ENCODE measurements at places on chromosomes 7 and 10.

- no peak for DNase-seq
These were observed 32.8 kb downstream of the HIPK2 start for GRCh38 chr7:139744768-139745677.

DNA sequence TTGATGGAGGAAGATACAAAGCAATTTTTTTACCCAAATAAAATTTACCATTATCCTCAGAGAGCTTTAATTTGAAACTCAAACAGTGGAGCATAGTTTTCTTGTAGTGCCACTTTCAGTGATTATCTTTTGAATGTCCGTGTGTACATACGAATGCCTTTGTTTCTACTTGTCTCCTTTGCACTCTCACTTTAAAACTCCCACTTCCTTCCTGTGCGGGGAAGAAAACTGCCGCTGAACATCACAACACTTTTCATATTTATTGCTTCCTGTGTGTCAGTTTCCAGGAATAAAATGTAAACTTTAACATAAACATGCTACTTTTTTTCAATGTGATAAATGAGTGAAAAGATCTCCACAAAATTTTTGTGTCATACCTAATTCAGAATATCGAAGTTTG lies 102.4 kb downstream of the SEMA3A start:
- DNase-seq: no peak

DNA sequence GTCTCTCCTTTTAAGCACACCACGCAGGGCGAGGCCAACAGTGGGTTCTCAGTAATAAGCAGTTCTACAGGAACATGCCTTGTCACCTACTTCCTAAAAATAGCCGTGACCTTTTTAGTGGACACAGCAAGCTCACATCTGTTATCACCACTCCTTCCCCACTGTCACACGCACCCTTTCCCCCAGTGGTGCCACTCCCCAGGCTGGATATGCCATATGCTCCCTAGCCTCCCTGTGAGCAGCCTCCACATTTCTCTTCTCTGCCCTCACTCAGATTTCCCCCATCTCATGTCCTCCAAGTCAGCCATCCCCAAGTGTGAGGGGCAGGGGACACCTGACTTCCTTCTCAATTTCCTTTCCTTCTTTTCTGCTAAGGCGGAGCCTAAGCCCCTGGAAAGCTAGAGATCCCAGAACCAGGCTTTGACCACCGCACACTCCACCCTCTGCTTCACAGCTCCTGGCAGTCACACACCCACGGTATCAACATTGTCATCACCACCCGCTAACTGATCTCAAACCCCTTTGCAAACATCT lies 3.7 kb downstream of the ANXA11 start:
- no peak for DNase-seq

GRCh38 chr10:21976739-21977138 lies 26.8 kb downstream of the DNAJC1 start:
- DNase-seq: no peak

GRCh38 chr10:123906296-123906695 lies 14.7 kb upstream of the CPXM2 start:
- no peak for DNase-seq

GRCh38 chr10:819326-819725 lies 112.2 kb downstream of the LARP4B start:
- no peak for DNase-seq

DNA sequence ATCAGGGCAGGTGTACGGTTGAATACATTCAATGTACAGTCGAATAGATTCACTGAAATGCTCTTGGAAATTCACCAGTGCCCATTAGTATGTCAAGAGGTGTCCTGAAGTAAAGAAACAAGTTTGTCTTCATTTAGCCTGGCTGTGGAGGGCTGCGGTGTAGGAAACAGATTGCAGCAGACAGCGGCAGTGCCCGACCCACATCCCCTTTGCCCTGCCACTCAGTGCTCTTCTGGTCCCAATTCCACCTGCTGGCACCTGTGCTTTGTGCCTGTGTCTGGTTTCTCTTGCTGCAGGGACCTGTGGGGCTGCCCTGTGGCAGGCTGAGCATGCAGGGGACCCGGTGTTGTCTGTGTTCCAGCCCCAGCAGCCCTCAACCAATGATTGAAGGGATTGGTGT lies 183.7 kb downstream of the RPS24 start:
- no peak for DNase-seq

DNA sequence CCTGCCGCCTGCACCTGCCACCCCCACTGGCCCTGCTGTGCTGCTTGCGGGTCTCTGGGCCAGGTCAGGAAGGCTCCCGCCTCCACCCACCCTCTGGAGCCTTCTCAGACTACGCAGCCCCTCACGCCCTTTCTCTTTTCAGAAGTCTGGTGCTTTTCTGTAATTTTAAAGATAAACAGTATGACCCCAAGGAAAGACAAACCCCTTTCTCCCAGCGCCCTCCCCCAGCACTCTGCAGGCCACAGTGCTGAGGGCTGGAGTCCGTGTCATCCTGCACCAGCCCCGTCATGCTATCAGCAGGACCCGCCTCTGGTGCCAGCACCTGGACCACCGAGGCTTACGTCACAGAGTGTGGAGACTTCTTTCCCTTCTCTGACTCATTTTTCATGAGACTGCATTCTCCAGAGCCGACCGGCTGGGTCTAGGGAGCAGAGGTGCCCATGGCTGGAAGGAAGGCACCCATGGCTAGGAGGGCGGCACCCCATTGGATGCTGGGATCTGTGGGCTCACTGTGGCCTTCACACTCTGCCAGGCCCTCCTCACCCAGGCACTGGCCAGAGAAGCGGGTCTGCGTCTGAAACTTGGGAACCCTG lies 53.4 kb downstream of the CFAP46 start:
- no peak for DNase-seq

DNA sequence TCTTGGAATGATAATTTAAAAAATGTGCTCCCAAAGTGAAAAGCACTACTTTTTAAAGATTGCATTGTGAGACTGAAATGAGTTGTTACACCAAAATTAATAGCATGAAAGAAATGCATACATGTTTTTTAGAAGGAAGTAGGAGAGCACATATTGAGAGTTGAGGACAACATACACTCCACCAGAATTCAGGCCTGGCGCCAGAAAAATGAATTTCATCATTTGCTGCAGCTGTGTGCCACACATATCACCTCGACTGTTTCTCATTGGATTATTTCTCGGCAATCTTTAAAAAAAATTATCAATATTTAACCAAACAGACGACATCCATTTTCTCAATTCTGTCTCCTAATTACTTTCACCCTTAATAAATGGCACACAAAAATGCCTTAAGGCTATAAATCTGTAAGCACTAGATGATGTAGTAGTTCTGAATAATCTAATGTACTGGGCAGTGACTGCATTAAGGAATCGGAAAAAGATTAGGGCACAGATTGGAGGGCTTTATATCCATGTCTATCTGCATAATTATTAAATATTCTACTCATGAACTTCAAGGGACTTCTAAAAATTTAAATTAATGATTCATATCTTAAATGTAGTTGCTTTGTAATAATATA lies 590.4 kb downstream of the NXPH1 start:
- no peak for DNase-seq

DNA sequence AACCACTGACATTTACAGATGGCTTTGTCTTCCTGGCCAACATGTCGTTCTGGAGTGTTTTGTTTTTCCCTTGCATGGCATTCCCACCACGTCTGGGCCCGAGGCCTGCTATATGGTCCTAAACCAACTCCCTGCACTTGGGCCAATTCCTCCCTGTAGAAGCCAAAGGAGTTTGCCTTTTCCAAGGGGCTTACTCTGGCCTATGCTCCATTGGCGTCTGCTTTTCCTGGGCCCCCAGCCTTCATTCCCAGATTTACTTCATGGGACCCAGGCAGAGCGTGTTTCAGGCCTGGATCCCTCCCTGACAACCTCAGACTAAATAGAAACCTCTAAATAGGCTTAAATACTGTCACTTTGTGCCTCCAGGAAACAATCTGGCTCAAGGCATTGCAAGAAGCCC lies 60.7 kb downstream of the MINDY4 start:
- no peak for DNase-seq

GRCh38 chr7:45921699-45922519 lies 837 bp upstream of the IGFBP3 start:
- no peak for DNase-seq

DNA sequence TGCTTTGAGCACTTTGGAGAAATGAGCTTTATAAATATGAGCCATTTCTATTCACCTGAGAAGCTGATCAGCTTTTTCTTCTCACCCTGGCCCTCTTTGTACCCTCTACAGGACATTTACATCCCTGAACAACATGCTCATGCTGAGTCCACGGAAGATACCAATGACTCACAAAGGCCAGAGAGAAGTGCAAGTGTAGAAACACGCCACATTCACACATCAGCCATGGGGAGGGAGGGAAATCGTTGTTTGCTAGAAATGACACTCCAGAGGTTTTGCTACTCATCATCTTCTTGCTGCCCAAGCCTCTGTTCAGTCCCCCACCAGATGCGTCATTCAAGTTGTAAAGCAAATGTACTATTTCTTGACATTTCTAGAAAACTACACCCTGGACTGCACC lies 2.8 kb upstream of the UCN3 start:
- no peak for DNase-seq

DNA sequence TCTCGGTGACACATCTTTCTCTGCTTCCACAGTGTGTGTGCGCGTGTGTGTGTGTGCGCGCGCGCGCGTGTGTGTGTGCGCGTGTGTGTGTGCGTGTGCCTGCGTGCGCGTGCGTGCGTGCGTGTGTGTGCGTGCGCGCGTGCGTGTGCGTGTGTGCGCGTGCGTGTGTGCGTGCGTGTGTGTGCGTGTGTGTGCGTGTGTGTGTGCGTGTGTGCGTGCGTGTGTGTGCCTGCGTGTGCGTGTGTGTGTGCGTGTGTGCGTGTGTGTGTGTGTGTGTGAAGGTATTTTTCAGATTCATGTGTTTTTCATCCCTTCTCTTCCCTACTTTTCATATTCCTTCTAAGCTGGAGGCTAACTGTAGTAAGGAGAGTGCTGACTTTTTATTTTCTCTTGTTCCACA lies 148.4 kb downstream of the CREB5 start:
- no peak for DNase-seq

DNA sequence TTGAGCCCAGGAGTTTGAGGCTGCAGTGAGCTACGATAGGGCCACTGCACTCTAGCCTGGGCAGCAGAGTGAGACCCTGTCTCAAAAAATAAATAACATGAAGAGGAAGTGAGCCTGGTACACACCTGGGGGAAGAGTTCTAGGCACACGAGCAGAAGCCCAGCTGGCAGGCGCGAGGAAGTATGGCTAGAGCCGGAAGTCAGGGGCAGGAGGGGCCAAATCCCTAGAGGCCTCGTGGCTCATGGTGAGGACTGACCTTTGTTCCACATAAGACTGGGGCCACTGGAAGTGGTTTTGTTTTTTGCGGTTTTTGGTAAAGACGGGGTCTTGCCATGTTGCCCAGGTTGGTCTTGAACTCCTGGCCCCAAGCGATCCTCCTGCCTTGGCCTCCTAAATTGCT lies 117.6 kb downstream of the HIP1 start:
- no peak for DNase-seq

DNA sequence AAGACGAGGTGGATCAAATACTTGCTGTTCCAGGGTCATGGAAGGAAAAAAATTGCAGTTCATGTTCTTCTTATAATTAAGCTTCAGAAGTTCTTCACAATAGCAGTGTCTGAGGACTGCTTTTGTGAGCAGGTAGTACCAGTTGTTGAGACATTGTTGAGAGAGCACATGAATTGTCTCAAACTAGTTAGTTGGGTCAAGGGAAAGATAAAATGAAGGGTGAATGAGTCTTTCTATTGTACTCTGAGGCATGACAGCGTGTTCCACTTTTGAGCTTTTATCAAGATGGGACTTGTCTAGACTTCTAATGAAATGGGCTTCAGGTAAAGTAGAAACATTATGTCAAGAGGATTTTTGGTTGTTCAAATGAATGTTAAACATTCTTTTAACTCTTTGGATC lies 26.0 kb downstream of the KAT6B start:
- DNase-seq: no peak

DNA sequence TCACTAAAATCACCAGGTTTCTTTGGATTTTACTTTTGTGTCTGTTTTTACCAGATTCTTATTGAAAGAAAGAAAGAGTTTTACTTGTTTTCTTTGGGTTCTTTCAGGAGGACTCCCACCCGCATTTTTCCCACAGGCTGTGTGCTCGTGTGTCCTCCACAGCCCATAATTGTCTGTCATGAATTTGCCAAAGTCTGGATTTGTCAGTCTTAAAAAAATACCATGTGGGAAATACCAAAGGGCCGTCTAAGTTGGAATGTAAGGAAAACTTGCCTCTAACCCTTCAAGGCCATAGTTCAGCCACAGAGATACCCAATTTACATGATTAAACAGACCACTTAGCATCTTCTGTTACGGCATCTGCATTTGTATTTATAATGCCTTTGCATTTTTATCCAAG lies 41.3 kb upstream of the INHBA start:
- DNase-seq: no peak

DNA sequence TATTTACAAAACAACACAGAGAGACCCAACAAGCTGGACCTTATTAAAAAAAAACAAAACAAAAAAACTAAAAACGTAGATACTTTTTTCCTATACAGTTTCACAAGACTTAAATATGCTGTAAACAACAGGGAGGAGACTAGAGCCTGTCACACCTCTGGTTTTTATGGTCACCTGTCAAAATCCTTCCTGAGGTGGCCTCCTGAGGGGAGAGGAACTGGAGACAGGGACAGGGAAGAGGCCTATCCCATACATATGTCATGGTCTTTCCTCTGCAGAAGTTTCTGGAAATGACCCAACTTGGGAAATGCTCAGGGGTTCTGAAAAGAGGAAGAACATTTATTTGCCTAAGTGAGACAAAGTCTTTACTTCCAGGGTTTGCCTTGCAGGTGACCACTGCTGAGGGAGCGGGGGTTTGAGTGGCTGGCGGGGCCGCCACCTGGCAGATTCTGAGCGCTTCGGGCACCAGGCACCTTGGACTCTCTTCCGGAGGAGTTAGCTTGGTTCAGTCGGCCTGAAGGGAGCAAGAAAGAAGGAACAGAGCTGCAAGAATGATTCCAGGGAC lies 18.3 kb downstream of the CPA1 start:
- no peak for DNase-seq

DNA sequence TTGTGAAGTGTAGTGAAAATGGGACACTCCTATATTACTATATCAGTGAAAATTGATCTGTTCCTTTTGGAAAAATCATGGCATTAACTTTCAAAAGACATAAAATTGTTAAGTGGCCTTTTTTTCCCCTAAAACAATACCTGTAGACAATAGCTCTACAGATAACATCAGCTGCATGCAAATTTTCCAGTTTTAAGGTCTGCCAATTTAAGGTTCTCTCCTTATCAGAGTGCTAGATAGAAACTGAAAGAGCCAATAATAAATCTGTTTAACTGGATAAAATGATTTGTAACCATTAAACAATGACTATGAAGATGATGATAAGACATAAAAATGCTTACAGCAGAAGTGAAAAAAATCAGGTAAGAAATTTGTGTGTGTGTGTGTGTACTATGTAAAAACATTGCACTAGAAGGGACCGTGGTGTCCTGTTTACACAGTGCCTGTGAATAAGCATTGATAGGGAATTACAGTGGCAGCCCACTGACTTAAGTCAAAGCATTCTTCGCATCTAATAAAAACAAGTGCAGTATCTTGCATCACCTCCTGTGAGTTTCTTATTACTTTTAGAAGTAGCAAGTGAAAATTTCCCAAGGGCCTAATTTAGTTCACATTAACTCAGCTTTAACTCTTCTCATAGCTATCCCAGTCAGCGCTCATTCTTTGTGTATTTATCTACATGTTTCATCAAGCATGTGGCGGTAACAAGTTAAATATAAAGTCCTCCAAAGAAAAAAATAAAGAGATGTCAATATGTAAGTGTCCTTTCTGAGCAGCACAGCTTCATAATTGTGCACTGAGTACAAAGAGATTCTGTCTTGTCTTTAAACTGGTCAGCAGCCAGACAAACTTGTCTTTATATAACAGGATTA lies 261.9 kb downstream of the ARL4A start:
- no peak for DNase-seq

- DNase-seq: no peak
These were observed 1672.9 kb downstream of the REEP3 start for GRCh38 chr10:65194126-65194525.

Measured in activated T-cell treated with anti-CD3 and anti-CD28 coated beads for 1 hour (primary cell).